ENCODE measurements at places on chromosomes 2 and 18.

DNA sequence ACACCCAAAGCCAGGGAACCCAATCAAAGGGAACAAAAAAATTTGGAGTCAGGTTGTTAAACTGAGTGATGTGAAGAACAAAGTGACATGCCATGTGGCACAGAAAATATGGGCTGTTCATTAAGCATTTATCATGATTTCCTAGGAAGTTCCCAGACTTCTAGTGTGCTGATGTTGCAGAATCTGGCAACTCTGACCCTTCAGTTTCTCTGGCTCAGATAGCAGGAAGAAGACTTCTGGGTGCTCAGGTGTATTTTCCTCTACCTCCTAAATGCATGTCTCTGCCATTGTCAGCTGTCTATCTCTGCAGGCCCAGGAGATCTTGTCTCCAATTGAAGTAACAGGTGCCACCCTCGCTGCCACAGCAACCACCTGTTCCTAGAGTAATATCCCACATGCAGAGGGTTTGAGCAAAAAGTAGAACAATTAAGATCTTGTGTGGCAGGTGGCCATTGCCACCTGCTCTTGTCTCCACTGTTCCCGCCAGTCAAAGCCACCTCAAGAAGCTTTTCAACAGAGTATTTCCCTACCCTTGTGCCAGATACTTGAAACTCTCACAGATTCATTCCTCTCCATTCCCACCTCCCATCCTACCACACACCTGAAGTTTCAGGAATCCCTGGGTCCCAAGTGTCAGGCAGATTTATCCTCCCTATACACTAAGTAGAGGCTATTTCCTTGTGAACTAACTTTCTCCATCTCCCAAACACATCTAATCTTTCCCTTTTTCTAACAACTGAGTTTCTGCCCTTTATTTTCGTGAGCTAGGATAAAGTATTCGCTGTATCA lies 533.7 kb upstream of the CHAC2 start:
- no peak for DNase-seq

DNA sequence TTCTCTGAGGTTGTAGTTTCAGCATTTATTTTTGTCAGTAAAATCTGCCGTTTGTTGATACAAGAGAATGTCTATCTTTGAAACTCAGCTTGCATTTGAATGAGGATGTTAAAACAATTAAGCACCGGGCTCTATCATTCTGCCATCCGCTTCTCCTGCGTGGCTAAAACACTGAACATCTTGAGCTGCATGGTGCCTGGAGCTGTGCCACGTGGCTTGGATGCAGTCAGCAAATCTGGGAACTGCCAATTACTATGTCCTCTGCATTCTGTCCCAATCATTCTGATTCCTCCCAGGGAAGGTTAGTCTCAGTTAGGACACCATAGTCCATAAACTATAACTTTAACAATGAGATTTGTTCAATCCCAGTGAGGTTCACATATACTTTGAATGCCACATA lies 598.4 kb downstream of the FBXO15 start:
- no peak for DNase-seq

DNA sequence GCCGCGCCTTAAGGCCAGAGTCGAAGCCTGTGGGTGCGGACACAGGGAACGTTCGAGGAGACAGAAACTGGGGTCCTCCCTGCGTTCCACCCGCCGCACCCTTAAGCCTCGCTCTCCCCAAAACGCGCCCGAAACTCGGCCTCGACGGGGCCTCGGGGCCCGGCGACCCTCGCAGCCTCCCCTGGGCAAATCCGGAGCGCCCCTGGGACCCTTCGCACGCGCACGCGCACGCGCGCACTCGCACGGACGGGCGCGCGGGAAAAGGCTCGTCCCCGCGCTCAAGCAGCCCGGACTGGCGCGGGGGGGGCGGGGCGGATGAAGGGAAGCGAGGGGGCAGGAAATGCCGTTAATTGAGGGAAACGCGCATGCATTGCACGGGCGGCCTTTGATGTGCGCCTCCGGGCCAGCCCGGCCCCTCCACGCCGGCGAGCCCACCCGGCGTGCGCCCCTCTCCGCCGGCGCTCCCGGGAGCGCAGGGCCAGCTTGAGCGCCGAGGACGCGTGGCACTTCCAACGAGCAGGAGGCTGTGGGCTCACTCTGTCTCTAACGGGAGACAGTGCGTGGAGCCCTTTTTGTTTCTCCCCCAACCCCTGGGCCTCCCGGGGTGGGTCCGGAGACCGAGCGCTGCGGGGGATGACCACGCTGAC lies 5.4 kb upstream of the SALL3 start:
- no peak for DNase-seq

DNA sequence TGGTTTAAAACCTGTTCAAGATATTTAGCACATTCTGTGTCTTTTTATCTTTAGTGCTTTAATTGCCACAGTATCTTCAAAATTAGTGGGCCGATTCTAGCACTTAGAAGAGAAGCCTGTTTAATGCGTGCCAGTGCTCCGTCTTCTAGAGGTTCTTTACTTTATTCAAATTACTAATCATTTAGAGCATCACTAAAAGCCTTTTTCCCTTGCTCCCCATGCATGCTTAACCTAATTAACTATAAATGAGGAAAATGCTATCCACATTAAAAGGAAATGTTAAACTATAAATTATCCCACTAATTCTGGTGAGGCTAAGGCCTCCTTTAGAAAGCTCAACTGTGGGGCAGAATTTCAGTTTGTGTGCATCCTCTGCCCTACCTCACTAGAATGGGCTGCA lies 31.5 kb upstream of the INSIG2 start:
- no peak for DNase-seq

GRCh38 chr2:137411585-137411984 lies 552.7 kb upstream of the HNMT start:
- no peak for DNase-seq

DNA sequence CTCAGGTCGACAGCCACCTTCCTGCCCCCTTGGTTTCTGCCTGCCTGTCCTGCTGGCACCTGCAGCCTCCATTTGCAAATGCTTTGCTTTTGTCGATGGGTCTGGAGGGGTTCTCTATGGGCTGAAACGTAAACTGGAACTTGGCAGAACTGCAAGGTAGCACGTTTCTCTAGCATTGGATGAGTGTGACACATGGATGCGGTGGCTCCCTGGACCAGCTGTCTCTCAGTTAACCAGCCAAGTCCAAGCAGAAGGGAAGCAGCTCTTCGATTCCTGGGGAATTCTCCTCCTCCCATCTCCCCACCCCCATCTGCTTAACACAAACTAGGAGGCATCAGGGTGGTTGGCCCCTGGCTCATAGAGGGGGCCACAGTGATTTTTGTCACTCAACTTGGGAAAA lies 57.3 kb downstream of the ITGB1BP1 start:
- DNase-seq: no peak
